ENCODE measurements at places on chromosomes 6 and 20.

DNA sequence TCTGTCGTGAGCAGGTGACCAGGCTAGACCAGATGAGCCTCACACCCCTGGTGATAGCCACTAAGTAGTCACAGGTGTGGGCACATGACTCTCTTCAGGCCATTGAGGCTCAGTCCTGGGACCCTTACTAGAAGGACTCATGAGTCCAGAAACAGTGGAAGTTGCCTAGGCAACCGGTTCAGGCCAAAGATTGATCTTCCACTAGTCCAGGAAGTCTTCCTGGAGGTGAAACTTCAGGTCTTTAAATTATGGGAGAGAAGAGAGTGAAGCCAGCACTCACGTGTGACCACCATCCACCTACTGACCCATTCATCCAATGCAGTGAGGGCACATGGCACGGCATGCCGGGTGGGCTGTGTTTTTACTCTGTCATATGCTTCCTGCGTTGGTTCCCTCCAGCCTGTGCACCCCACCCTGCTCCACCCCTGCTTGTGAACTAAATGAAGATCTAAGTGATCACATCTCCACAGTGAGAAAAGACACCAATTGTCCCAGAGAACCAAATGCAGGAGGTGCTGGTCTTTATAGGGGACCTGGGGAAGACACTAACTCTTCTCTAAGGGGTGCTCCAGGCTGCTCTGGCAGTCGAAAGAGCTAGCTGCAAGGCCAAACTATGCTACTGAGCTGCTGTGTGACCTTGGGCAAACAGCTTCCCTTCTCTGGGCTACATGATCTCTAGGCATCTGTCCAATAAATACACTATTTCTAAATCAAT lies 12.5 kb upstream of the STX16 start:
- DNase-seq = no peak

- no peak for DNase-seq
These were observed 1.6 kb upstream of the LATS1 start for GRCh38 chr6:149719531-149719930.

- DNase-seq = no peak
These were observed 1.4 kb downstream of the AHCY start for GRCh38 chr20:34301587-34302311.

DNA sequence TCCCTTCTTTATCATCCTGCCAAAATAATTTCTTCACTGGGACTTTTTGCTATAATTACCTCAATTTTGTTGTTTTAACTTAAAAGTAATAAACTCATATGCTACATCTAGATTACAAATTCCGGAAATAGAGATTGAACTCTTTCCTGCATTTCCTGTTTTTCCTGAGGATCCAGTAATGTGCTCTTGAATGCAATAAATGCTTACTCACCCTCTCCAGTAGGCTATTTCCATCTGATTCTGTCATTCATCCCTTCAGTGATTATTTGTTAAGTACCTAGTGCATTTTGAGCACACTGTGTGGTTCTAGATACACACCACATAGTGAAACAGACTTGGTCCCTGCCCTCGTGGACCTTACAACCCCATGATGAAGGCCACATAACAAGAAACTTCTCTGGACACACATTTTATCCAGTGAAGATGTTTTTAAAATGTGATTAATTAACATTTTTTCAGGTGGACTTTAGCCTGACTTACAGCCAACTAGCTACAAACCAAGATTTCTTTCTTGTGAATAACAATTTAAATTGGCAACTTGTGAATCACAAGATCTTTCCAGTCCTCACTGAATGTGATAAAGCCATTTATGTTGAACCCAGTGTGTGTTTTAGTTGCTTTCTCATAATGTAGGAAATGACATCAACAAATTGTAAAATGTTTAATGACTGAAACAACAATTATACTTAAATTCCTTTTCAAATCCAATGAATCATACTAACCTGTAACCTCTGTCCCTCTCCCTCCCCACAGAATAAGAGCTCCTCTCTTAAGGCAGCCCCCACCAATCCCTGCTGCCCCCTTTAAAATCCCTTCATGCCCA lies 272.3 kb downstream of the KHDC1L start:
- no peak for DNase-seq

GRCh38 chr20:9838378-9839295 lies at the start of gene PAK5:
Gene PAK5, minus strand, starts transcription at chr20:9839076. Its CDS starts 194,748 bp downstream, at chr20:9644328.
- DNase-seq = peak; percentile 35

DNA sequence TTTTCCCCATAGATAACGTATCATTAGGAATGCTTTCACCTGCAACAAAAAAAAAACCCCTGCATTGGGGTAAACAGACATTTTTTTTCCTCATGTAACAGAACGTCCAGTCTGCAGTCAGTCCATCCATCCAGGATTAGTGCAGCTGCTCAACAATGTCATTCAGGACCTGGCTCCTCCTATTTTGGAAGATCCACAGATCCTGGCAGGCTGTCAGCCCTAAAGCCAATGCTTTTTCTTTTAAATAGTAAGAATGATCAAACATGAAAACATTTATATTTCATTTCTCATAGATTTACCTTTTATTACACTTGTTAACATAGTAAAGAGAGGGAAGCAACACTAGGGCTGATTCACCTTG lies 116.5 kb upstream of the CCDC28A start:
- no peak for DNase-seq

GRCh38 chr20:48448666-48449600 lies 378.9 kb downstream of the PREX1 start:
- DNase-seq = no peak

DNA sequence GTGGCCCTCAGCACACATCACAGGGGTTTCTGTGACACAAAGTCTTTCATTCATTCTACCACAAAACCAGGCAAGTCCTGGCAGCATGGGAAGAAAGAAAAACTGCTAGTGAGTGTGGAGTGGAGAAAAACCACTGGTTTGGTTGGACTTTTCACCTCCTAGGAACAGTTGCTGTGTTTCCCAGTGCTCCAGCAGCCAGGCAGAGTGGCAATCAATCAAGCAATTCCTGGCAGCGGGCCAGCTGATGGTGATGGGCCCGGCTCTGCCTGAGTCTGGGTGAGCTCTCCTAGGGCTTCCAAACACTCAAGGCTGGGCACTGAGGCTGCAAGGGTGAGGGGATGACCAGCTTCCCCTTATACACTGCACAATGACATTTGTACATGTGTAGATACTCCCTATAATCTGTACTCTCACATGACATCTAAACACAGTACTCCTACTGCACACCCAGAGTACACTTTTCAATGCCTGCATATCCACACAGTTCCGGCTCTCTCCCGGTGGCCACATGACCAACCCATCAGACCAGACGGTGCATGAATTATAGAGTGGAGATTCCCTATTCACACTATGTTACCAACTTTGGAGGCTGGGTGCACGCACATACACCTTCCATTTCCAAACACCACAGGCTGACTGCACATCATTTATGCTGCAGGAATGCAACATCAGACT lies 156.6 kb downstream of the UNC5CL start:
- DNase-seq = no peak

GRCh38 chr20:49448917-49449316 lies 33.6 kb downstream of the KCNB1 start:
- no peak for DNase-seq

DNA sequence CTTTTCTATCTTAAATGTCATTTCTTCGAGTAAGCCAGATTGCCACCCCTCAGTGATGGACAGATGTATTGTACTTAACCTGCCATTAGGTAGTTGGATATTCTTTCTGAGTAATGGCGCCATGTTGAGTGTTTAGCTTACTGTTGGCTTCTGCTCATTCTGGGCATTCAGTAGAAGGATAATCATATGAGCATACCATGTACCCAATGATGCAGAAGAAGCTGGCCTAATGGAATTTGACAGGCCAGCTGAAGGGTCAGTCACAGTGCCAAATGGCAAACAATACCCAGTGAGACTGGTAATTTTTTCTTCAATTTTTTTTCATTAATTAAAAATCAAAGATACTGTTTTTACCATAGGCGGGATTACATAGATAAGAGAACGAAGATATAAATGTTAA lies 1010.8 kb upstream of the EYS start:
- DNase-seq = no peak

DNA sequence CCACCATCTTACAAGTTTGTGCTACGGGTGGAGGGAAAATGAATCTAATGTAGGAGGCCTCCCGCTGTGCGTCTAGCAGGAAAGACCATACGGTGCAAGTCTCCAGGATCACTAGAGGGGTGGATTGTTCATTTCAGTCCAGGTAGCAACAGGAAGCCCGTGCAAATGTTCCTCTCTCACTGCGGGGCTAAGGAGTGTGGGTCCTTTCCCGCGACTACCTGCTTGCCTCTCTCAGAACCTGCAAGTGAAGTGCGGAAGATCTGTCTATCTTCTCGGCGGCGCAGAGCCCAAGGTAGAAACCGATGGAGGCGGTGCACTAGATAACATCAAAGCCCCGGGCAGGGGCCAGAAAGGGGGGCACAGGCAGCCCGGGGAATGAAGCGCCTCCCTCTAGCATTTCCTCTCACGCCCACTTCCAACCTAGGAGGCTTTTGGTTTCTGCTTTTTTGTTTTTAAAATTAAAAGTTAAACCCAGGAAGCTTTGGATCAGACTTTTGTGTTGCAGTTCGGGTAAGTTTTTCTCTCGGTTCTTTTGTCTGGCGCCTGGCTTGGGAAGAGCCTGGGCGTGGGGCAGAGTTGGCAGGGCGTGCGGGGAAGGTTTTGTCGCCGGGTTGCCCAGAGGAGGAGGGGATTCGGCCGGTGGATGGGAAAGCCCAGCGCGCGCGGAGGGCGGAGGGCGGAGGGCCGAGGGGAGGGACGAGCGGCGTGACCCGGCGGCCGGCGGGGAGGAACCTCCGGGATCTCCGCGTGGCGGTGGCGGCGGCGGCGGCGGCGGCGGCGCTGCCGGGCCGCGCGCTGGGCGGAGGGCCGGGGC lies 3.5 kb upstream of the HIVEP1 start:
- DNase-seq = peak; percentile 76

GRCh38 chr6:107560657-107561056 lies 70.7 kb downstream of the SOBP start:
- peak; percentile 81 for DNase-seq

DNA sequence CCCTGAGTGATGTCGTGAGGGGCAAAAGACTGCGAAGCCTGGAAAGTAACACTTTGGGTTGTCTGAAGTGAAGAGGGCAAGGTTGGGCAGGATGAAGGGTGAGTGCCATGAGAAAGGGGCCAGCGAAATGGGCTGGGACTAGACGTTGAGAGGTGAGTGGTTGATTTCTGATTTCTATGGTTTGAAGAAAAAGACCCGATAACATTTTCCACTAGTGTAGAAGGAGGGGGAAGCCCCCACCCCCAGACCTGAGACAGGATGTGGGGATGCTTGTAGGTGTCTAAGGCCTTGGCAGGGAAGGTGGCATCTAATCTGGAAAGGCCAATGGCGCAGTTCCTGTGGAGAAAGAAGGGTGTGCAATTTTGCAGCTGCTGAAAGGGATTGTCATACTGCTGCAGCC lies 25.3 kb upstream of the KIF3B start:
- no peak for DNase-seq

GRCh38 chr20:46894971-46895905 lies 595 bp downstream of the EYA2 start:
- DNase-seq = no peak

GRCh38 chr6:31490115-31490873 lies 7.7 kb upstream of the MICB start:
- DNase-seq = no peak

DNA sequence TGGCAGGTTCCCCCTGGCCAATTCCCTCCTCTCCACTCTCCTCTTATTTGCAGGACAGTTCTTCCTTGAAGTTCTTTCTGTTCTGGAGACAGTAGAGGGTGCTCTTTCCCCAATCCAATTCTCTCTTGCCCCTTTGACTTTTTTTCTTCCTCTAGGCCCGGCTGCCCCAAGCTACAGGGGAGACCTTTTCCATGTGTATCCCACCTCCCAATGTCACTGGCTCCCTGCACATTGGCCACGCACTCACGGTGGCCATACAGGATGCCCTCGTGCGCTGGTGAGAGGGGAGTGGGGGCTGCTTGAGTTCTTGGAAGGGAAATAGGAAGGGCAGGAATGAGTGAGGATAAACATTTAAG lies 1.5 kb downstream of the VARS2 start:
- DNase-seq = peak; percentile 66

- DNase-seq = no peak
These were observed 72.5 kb downstream of the TCP11 start for GRCh38 chr6:35068644-35069043.

GRCh38 chr6:140809694-140810101 lies 1323.0 kb upstream of the GJE1 start:
- no peak for DNase-seq
